ENCODE measurements at places on chromosomes 6 and 20. TPM values are rescaled to one million over a fixed set of nuclear protein-coding genes. Genes with fewer than 3 reads are reported as not detected.

GRCh38 chr6:169172456-169172855 is 81.2 kb downstream of the THBS2 start:
- DNase-seq = no peak

- peak; percentile 19 for DNase-seq
These were observed 445 bp downstream of the RAB32 start for GRCh38 chr6:146543940-146544615.

DNA sequence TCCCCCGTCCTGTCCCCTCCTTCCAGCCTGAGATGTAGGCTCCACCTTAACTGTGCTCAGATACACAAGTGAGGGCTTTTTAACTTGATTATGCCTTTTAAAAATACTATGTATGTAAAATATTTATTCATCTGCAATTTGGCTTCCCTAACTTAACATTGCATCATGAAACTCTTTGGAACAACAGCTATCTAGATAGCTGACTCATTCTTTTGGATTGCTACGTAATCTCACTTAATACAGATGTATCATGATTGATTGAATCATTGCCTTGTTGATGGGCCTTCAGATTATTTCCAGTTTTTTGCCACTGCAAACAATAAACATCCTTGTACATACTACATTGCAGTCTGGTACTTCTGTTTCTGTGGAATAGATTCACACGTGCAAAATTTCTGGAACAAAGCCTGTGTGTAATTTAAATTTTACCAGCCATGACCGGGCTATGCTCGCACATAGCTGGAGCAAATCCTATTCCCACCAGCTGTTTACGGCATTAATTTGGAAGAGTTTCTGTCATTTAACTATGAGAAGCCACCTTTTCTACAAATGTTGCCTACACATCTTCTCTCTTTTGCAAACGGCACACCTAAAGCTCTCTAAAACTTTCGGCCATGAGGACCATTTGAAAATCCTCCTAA is 6.5 kb downstream of the PRND start:
- DNase-seq = no peak

DNA sequence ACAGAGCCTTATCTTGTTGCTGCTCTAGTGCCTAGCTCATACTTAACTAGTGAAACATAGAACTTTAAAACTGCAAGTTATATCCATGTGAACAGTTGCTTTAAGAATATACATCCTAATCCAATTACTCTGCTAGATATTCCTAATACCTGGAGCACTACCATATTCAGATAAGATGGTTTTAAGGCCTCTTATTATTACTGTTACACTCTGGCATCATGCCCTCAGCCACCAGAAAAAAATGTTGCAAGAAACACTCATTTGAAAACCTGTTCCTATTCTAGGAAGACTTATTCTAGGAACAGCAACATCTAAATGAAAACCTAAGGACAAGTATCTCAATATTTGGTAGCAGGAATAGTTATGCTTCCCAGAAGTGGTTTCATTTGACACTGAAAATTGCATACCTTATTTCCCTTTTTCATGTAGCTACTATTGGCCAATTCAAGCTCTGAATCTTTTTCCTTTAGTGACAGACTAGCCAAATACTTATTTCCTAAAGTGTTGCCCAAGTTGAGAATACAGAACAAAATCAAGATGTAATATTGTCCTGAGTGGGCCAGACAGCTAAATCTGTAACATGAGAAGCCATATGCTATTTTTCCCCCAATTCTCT is 4.8 kb upstream of the MTFR2 start:
- DNase-seq = no peak

DNA sequence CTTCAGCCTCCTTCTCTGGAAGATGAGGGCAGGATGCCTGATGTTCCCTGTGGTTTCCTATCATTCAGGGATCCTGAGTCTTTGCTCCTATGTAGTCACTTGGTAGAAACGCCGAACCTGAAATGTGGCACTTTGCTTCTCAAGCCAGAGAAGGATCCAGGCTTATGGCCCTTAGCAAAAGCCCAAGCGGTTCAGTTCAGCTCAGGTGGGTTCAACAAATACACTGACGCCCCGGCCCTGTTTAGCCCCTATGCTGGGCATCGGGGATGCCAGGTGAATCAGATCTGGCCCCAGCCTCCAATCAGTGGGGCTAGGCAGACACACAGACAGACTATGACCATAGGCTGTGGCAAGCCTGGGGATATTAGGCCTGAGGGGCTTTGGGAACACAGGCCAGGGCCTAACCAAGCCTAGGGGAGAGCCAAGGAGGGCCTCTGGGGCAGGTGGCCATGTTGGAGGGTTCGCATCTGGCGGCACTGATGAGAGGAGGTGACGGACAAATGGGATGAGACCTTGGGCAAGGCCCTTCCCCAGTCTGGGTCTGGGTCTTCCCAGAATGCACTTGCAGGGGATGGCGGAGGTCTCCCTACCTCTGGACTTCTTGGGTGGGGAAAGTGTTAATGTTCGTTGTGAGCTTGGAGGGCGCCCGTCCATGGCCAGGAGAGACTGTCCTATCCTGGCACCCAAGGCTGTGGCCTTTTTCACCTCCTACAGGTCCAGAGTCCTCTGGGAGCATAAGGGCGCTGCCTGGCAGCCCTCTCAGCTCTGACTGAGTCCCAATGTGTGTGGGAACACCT is 17.6 kb upstream of the SRC start:
- no peak for DNase-seq

DNA sequence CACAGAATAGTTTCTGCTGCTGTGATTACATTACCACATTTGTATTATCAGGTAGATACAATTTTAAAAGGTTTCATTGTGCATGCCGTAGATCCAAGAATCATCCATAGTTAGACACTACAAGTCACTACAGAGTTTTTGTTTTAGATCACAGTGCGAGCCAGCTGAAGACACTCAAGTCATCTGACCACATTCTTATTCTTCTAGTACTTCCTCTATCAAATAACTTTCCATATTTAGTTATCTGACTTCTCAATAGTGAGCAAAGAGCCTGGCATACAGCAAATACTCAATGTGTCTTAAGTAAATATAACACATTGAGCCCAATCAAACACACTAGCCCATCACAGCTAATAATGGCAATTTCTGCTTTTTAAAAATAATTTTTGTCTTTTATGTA is 195.4 kb downstream of the ASCC3 start:
- DNase-seq = no peak

The OCSTAMP gene
- total RNA-seq = not detected

GRCh38 chr6:136249336-136249735 is 775 bp downstream of the MTFR2 start:
- no peak for DNase-seq

- peak; percentile 86 for DNase-seq
These were observed 12.1 kb upstream of the PDYN start for GRCh38 chr20:2005831-2006426.

The NHSL1 gene
- 86.5 TPM for total RNA-seq

The RIMS1 gene
- 5.5 TPM for total RNA-seq

DNA sequence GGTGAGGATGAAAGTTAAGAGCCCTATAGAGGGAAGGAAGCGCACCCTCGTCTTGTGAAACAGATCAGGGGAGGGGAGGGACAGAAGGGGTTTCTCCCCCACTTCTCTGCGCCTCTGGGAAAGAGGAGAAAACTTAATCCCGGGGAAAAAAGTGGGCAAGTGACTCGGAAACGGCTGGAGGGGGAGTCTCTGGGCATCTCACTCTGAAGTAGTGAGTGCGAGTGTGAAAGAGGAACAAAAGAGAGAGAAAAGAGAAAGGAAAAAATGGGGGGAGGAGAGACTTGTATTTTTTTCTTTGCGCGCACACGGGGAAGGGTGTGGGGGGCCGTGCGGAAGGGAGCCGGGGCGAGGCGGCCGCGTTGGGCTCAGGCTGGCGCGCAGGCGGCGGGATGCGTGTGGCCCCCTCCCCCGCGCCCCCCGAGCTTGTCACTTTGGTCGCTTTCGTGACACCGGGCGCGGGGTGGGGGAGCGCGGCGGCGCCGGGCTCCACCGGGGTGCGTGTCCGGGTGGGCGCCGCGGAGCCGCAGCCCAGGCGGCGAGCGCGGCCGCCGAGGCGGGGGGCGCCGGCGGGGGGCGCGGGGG is 454 bp downstream of the L3MBTL3 start:
- DNase-seq = peak; percentile 18

GRCh38 chr6:56682635-56683034 is 39.9 kb upstream of the DST start:
- no peak for DNase-seq

DNA sequence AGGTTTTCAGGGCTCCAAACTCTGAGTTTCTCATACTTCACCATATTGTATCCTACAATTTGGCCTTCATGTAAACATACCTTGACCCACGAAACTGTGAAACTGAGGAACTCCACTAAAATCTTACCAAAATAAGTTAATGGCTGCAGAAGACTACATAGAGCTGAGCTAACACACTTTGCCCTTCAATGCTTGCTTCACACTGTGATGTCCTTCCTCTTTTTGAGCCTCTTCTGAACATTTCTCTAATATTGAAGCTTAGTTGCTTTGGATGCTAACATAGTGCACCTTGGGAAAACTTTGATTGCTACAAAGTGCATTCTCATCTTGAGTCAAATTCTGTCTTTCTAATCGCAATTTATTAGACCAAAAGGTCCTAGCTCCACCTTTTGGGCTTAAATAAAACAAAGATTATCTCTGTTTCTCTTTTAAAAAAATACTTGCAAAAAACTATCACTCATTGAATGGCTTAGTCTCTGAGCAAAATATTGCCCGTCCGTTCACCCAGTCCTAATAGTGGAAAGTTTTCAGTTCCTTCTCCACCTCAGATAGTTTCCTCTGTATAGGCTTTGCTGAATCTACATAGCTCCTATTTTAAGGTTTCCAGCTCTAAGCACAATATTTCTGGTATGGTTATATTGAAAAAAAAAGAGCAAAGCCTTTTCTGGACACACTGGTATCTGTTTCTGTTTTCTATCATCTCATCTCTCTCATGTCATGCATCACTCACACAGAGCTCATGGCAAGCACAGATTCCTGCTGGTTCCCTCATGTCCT is 494.6 kb downstream of the RFPL4B start:
- no peak for DNase-seq

DNA sequence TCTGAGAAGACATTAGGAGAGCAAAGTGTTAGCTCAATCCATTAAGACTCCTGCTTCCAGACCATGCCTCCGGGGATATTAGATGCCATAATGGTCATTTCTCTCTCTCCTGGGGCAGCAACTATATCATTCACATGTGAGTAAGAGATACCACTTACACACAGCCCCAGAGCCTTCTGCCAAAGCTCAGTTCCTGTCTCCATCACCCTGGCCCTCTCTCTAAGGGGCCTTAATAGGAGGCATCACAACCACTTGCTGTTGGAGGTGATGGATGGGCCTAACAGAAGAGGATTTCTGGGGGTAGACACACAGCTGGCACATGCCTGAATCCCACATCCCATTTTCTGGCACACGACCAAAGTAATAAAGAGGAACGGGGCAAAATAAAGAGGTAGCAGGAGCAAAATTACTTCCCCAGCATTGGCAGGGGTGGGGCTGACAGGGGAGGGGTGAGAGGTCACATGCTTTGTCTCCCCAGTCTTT is 34.0 kb upstream of the VSTM2L start:
- no peak for DNase-seq

- DNase-seq = no peak
These were observed 538 bp downstream of the TTLL9 start for GRCh38 chr20:31870726-31871617.

The ABHD12 gene
- total RNA-seq = 51.3 TPM

- DNase-seq = no peak
These were observed 115.1 kb downstream of the GJA1 start for GRCh38 chr6:121550491-121551010.

DNA sequence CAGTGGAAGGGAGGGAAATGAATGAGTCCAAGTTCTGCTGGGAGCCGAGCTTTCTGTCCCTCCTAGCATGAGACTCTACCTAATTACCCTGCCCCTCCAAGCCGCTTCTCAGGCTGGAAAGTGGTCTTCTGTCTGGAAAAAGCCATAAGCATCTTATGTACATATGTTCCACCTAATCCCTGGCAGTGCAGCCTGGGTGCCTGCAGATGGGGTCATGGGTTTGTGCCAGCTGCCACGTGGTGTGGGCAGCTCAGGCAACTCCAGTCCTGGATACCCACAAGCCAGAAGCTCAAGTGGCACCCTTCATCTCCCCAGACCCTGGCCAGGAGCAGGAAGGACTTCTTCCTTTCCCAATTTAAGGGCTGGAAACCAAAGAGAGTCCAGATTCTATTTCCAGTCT is 253.1 kb downstream of the LY86 start:
- DNase-seq = no peak

DNA sequence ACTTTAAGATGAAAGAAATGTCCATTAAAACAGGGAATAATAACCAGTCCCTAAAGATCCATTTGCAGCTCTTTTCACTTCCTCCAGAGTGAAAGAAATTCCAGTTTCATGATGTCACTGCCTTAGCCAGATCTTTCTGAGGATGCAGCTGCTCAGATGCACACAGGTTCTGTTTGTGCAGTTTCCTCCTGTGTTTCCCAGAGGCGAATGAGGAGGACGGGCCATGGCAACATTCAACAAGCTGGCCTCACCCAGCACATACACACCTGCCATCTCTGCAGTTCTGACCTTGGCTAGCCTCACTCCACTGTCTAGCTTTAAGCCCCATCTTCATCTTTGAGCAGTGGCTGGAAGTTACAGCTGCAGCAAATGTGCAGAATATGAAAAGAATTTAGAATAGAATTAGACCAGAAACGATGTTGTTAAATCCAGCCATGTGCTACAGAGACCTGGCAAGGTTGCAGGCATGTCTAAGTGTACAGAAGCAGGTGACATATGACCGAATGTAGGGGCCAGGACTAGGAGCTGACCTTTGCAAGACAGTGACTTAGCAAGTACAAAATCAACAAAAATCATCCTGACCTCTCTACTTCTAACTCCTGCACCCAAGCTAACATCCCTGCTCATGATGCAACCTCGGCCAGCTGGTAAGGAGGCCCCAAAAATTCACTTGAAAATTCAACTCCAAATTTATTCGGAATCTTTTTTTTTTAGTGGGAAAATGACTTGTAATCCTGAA is 35.0 kb downstream of the FAM50B start:
- DNase-seq = no peak

The ACTL10 gene
- 0.36 TPM for total RNA-seq

DNA sequence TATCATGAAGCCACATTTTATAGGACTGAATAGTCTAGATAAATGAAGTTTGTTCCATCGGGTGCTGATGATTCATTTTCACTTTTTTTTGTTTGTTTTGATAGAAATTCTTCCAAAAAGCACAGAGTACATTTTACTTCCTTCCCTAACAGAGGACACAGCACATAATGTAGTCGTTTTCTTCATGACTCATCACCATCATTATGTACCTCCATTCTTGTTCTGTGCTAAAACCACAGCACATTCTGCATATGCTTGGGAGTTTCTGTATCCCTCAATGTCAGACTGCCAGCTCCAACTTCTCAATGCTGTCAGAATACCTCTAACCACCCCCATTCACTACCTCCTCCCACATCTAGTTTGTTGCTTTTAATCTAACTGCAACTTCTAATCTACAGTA is 1004.9 kb upstream of the ADGRB3 start:
- DNase-seq = no peak

The OR2H1 gene
- not detected for total RNA-seq

DNA sequence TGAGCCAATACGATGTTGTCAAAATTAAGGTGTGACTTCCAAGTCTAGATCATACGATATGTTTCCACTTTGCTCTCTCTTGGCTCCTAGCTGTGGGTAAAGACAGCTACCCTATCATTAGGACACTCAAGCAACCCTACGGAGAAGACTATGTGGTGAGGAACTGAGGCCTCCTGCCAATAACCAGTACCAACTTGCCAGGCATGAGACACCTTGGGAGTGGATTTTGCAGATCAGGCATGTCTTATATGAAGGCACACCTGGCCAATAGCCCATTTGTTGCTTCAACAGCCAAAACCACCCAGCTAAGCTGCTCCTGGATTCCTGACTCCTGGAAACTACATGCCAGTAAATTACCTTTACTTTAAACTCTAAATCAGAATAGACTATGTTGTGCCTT is 863.4 kb downstream of the DHX35 start:
- no peak for DNase-seq

GRCh38 chr6:52760105-52760765 is 3.0 kb downstream of the GSTA2 start:
- DNase-seq = no peak
